ENCODE measurements at places on chromosomes 16 and 17. TPM values are rescaled to one million over a fixed set of nuclear protein-coding genes. Genes with fewer than 3 reads are reported as not detected.

Gene P3H4
- total RNA-seq: 1.7 TPM

Gene NACA2
- not detected for total RNA-seq

Gene SALL1
- not detected for total RNA-seq

GRCh38 chr17:75783069-75783783 lies 1.4 kb upstream of the UNK start:
- DNase-seq: no peak

DNA sequence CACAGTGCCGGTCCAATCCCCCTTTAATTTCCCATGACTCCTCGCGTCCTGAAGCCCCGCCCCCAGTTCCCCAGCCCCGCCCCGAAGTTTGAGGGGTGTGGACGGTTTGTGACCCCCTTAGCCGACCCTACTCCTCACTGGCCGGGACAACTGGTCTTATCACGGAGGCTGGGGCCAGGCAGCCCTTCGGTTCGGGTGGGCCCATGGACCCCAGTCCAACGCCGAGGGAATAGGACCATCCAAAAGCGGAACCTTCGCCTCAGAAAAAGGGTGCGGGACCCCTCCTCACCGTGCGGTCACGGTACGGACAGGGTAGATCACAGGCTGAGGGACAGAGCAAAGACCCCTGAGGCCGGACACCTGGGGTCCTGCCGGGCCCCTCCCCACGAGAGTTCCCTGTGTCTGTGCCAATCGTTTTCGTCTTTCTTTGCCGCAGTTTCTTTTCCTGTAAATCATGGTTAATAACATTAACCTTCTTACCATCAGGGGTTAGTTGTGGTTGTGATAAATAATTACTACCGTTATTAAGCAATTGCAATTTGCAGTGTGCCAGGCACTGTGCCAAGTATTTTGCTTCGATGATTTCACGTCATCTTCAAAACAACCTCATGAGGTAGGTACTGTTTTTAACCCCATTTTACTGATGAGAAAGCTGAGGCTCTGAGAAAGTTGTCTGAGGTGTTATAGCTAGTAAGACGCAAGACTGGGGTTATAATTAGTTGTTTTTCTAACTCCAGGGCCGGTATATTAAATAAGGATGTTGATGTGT lies 543 bp downstream of the TMUB2 start:
- no peak for DNase-seq

GRCh38 chr16:4892361-4893102 lies 44.4 kb downstream of the PPL start:
- DNase-seq: no peak

Gene PIPOX
- total RNA-seq: 1.7 TPM

Gene GINS2
- total RNA-seq: 1.5 TPM

DNA sequence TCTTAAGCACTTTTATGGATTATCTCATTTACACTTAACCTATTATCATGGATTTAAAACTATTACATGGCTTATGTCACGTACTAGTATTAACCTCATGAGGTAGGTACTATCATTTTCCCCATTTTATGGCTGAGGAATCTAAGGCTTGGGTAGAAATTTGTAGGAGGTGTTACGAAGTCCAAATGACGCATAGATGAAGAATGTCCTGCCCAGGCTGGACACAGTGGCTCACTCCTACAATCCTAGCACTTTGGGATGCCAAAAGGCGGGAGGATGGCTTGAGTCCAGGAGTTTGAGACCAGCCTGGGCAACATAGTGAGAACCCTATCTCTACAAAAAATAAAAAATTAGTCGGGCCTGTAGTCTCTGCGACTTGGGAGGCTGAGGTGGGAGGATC lies 4.8 kb upstream of the C1QL1 start:
- DNase-seq: no peak

- no peak for DNase-seq
Measured at GRCh38 chr16:53912155-53912554, 208.2 kb downstream of the FTO start.

Gene DPEP2
- 1.1 TPM for total RNA-seq

Gene CRISPLD2
- total RNA-seq: 16.7 TPM

DNA sequence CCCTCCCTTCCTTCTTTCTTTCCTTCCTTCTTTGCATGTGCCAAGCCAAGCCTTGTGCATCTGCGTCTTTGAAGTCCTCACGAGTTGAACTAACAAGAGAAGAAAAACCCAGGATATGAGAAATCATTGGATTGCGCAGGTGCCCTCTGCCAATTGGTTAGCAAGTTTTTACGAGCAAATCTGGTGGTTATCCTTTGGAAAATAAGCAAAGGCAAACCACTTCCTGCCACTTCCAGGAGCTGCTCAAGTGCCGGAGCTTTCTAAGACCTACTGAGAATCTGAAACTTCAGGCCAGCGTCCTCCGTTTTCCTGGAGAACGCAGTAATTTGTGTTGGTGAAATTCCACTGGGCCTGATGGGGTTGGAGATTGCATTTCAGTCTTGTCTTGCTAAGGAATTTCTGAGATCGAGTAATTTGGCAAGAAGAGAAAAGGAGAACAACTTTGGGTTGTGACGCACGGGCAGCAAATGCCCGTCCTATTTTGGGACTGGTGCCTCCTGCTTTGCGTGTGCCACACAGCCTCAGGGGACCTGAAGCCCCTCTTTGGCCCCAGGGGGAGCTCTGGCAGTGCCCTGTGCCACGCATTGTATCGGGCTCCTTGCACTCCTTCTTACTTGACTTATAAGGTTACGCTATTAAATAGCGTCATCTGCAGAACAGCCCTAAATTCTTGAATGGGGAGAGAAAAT lies 56.4 kb downstream of the CMIP start:
- DNase-seq: no peak

GRCh38 chr16:30088832-30089624 lies 2.7 kb downstream of the TBX6 start:
- no peak for DNase-seq

DNA sequence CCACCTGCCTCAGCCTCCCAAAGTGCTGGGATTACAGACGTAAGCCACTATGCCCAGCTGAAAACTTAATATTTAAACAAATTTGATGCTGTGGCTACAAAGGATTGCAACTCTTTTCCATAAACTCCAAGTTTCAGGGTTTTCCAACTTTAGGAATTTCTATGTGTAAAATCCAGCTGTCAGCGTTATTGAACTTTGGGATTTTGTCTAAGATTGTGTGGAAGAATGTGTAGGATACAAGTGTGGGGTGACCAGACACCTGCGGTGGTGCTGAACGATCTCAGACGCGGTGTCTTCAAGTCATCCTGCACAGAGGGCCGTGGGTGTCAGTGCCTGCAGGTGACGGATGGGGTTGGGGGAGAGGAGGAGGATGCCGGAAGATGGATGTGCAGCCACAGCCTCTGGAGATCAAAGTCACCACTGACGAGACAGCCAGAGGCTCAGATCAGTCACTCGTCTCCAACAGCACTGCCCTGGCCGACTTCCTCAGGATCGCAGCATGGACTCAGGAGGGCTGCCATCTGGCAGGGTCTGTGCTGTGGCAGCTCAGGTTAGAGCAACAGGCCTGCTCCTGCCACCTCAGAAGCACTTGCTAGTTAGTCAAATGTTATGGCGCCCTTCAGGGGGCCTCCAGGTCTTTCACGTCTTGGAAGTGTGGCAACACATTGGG lies 13.0 kb downstream of the ACSF3 start:
- DNase-seq: no peak

DNA sequence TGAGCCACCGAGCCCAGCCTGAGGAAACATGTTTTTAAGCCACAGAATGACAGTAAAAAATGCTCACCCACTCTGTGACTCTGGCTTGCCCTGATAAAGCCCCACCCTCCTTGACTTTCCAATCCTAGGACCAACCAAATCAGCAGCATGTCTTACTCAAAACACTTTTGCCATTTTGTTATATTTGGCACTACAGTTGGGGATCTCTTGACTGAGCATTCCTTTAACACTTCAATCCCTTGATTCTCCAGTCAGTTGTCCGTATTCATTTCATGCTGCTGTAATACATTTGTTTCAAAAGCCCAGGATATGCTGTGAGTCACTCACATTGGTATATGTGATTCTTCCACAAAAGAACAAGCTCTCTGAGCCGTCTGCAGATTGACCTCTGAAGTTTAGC lies 8.2 kb downstream of the MYH3 start:
- DNase-seq: no peak

Gene NOTUM
- total RNA-seq: 0.92 TPM

- DNase-seq: peak; percentile 44
Measured at GRCh38 chr16:89352091-89352681, 134.7 kb downstream of the ZNF778 start.

GRCh38 chr17:61196302-61196704 lies 203.3 kb upstream of the TBX2 start:
- no peak for DNase-seq

DNA sequence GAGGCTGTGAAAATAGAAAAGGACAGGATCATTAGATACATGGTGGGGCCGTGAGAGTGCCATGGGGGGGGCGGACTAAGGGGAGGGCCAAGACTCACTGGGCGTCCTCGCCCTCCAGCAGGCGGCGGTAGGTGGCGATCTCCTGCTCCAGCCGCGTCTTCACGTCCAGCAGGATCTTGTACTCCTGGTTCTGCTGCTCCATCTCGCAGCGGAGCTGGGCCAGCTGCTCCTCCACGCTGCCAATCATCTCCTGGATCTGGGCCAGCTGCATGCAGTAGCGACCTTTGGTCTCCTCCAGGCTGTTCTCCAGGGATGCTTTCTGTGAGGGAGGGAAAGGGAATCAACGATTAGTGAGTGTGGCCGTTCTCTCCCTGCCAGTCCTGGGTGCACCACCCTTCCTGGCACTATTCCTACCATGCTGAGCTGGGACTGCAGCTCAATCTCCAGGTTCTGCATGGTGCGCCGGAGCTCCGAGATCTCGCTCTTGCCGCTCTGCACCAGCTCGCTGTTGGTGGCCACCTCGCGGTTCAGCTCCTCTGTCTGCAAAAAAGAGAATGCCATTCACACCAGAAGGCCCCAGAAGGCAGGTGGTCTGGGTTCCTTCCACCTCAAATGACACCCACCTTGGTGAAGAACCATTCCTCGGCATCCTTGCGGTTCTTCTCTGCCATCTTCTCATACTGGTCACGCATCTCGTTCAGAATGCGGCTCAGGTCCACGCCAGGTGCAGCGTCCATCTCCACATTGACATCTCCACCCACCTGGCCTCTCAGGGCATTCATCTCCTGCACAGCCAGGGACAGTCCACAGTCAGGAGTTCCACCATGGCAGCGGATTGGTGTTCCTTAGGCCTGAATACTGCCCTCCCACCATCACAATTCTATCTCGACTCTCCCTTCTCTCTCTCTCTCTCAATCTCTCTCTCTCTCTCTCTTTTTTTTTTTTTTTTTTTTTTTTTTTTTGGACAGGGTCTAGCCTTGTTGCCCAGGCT lies 3.3 kb downstream of the KRT14 start:
- no peak for DNase-seq

DNA sequence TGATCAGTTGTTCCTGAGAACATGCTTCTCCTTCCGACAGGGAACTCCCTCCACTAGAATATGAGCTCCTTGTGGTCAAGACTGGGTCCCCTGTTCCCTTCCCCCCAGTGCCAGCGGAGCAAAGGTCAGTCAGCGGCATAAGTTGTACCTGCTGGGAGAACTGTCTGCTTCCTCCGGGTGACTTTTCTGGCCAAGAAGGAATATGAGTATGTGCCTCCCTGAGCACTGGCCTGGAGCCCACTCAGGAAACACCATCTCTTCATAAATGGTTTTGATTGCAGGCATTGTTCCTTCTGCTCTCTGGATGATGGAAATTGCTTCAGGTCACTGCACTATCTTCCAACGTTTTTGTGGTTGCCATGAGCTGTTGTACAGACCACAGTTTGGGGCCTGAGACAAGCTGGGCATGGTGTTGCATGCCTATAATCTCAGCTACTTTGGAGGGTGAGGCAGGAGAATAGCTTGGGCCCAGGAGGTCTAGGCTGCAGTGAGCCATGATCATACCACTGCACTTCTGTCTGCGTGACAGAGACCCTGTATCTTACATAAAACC lies 2.9 kb upstream of the P4HB start:
- no peak for DNase-seq

DNA sequence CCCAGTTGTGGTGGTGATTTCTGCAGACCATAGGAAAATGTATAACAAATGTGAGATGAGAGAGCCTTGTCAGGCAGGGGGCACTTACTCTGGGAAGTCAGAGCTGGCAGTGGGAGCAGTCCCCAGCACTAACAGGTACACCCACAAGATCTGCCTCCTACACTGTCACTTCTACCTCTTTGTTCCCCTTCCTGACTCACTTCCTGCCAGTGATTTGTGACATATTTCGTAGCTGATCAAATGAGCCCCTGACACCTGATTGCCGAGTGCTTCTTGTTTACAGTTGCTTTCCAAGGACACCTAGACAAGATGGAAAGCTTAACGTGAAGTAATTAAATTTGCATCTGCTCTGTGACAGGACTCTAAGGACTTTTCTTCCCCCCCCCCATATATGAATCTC lies 40.5 kb downstream of the FTO start:
- no peak for DNase-seq

DNA sequence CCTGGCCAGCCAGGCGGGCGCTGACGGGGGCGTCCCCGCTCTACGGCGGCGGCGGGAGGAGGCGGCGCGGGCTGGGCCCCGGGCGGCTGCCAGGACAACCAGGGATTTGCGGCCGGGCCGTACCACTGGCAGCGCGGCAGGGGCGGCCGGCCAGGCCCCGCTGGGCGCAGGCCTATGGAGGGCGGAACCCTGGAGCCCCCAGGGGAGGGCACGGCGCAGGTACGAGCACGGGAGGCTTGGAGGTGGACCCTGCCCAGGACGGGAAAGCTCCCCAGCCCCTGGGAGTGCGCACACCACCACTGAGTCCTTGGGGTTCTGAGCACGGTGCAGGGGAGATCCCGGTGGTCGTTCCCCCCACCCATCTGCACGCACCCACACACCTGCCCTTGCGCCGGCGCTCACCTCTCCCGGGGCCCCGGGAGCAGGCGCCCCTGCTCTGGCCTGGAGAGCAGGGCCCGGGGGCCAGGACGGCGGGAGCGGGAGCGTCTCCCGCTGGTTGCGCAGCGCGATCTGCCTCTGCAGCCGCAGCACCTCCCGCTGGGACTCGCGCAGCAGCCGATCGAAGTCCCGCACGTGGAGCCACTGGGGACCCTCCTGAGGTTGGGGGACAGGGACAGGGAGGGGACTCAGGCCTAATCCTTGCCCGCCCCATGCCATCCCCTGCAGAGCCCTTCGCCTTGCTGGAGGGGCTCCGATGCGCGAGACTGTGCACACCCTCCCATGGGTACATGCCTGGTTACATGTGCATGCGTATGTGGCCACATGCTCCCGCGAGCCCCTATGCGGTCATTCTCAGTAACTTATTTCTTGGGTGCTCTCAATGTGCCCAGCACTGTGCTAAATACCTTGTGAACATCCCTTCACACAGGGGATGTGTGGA lies 3.9 kb downstream of the TSPOAP1 start:
- DNase-seq: no peak

GRCh38 chr16:69566981-69567680 lies 1.4 kb downstream of the NFAT5 start:
- no peak for DNase-seq

Gene IGSF6
- 1.4 TPM for total RNA-seq

Gene SEPTIN12
- total RNA-seq: not detected

Gene PYY
- total RNA-seq: not detected

DNA sequence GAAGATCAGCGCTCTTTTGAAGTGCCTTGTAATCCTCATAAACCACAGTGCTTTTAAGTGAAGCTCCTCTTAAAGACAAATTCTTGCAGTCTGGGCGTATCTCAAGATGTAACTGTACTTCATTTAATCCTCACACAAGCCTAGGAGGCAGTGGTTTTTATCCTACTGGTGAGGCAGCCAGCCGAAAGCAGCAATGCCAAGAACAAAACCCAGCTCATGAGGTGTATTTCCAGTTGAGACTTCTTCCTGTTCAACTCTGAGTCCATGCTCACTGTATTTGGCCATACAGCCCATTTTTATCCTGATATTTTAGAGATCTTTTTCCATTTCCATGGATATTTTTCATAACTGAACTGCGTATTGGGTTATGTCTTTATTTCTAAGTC lies 13.7 kb downstream of the CTRB2 start:
- no peak for DNase-seq

Data from psoas muscle (tissue), 8 donors.